ENCODE measurements at places on chromosomes 12 and 14.
A peak's percentile ranks its signal among the peaks of the same experiment; 100 is the strongest.

- DNase-seq = no peak
Observed at GRCh38 chr12:46547421-46548354, 175.1 kb upstream of the SLC38A2 start.

- no peak for DNase-seq
Observed at GRCh38 chr12:18690653-18691052, 47.2 kb downstream of the PLCZ1 start.

GRCh38 chr12:116996621-116997020, 85.9 kb downstream of the FBXW8 start:
- no peak for DNase-seq

- no peak for DNase-seq
Observed at GRCh38 chr12:45310627-45310968, 94.7 kb downstream of the ANO6 start.

DNA sequence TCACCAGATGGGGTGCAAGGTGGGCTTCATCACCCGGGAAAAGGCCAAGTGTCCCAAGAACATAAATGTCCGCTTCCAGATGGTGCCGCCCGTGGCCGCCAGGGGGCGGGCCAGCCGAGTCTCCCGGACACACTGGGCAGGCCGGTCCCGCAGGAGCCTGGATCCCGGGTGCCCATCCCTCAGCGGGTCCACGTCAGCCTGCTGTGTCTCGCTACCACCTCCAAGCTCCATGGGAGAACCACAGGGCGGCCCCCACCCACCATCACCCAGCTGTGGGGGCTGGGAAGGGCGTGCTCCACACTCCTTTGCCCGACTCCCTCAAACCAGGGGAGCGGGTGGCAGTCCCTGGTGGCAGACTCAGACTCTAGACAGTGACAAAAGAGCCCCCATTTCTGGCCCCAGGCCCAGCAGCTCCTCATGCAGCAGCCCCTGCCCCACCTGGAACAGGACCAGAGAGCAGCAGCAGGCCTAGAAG, 22.0 kb upstream of the NUDT14 start:
- peak; percentile 97 for DNase-seq

DNA sequence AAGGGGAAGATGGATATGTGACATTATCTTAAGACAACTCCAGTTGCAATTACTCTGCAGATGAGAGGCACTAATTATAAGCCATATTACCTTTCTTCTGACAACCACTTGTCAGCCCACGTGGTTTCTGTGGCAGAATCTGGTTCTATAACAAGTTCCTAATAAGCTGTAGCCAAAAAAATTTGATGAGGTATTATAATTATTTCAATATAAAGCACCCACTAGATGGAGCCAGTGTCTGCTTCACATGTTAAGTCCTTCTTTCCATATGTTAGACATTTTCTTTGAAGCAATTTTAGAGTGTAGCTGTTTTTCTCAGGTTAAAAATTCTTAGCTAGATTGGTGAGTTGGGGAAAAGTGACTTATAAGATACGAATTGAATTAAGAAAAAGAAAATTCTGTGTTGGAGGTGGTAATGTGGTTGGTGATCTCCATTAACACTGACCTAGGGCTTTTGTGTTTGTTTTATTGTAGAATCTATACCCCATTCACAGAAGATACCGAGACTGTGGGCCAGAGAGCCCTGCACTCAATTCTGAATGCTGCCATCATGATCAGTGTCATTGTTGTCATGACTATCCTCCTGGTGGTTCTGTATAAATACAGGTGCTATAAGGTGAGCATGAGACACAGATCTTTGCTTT, 36.9 kb downstream of the PSEN1 start:
- no peak for DNase-seq

GRCh38 chr12:95611676-95612309, 60.5 kb upstream of the USP44 start:
- peak; percentile 30 for DNase-seq

- peak; percentile 22 for DNase-seq
Observed at GRCh38 chr12:53052419-53053217, 2.8 kb downstream of the TNS2 start.

GRCh38 chr12:47350062-47350408, 270.3 kb upstream of the AMIGO2 start:
- DNase-seq = no peak

DNA sequence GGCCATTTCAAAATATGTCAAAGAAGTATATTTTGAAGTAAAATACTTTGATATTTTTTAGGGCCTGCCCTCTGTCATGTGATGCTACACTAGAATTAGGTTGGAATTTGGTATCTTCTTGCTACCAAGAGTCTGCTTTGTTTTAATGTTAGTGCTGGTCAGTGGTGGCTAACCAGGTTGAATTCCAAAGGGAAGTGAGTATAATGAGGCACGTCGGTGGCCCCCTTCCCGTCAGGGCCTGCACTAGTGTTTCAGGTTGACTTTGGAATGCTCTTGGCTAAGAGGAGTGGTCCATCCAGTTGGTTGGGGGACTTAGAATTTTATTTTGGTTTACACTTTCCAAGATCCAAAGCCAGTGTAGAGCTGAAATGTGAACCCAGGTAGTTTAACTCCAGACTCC, 185.4 kb downstream of the NOVA1 start:
- DNase-seq = no peak

DNA sequence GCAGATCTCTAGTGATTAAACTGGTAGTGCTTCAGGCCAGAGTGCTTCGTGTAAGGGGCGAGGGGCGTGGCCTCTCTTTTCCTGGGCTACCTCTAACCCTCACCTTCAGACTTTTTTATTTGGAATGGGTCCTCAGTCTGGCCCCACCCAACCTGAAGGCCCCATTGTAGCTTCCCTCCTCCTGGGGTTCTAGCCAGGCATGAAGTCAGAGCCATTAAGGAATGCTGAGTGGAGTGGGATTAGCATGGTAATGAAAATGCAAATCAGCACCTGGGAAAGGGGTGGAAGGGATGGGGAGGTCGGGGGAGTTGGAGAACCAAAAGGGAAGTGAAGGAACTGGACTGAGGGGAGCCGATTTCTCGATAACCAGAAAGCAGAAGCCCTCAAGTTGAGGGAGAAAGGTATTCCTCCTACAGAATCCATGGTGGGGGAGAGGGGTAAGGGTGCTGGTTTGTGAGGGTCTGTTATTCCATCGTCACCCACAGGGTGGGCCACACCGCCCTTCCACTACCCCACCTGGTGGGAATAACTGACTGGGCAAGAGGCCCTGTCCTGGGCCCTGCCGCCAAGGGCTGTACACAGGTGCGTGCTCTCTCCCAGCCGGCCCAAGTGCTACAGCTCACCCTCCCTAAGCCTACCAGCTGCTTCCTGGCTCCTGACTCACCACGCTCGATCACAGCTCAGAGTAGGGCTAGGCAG, 14.1 kb downstream of the ZFHX2 start:
- peak; percentile 90 for DNase-seq

GRCh38 chr14:97328743-97329142, 531.6 kb downstream of the VRK1 start:
- no peak for DNase-seq

DNA sequence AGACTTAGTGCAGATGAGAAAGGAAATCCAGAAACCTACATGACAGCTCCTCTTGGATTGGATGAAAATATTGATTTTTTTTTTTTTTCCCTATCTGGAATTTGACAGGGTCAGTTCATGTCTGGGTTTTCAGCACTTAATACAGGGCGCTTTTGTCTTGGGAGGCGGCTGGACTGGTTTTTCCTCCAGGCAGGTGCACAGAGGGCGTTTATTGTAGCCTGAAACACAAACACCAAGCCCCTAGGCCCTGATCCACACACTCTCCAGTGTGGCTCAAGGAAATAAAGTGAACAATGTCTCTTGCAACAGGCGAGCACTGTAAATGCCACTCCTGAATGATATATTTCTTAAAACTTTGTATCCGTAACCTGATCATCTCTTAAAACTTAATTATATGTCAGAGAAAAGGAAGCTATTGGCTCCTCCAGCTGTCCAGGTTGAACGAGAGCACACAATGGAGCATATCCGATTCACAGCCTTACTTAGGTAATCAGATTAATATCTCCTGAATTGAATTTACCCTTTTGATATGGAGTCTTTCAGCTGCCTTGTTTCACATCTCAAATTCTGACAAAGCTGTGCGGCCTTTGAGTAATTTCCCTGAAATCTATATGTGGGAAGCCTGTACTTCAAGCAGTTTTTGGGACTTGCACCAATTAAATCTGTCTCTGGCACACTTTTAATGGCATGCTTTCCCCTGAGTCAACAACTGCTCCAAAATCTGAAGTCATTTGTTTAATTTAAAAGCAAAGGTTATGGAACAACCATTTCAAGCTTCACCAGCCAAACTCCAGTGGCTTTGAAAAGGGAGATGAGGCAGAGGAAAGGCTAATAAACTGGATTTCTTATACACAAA, 485.7 kb downstream of the ZFP36L1 start:
- no peak for DNase-seq

DNA sequence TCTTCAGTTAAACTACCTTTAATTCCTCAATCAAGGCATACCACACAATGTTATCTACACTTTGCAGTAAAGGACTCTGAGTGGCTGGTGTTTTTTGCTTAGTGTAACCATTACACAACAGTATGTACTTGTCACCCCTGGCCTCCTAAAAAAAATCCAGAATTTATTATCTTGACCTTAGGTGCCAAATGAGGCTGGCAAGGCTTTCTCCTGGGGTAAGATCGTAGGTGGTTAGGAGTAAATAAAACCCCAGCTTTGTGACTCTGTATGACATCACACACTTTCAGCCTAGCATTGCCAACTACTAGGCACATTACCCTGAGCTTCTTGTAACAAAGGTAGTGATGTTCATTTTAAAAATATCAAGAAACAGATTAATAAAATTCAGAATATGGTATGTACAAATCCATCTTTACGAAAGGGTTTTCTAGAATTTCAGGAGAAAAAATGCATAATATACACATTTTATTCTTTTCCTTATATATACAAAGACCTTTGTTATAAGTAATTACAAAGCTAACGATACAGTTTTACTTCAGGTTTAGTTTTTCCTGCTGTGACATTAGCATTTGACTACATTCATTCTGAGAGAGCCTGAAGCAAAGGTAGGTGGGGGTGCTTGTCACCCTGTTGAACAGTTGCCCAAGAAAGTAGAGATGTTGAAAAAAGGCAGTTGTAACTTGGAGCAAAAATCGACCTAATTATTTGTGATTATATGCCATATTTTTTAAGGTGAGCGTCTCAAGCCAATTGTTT, 13.5 kb downstream of the TCL1A start:
- DNase-seq = peak; percentile 67

DNA sequence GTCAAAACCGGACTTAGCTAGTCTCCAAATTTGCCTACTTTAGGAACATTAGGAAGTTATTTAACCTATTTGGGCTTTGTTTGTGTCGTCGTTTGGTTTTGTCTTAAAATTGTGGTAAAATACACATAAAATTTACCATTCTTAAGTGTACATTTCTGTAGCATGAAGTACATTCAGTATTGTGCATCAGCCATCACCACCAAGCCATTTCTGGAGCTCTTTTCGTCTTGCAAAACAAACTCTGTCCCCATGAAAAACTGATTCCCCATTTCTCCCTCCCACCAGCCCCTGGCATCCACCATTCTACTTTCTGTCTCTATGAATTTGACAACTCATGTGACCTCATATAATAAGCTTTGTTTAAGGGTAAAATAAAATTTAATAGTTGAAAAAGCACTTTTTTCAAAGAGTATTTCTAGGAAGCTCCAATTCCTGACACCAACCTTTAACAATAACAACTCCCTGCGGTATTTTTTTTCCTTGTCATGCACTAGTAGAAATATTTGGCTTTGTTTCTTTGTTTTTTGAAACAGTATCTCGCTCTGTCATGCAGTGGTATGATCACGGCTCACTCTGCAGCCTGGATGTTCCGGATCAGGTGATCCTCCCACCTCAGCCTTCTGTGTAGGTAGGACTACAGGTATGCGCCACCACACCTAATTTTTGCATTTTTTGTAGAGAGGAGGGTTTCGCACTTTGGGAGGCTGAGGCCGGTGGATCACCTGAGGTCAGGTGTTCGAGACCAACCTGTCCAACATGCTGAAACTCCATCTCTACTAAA, 3.6 kb upstream of the UBC start:
- no peak for DNase-seq

- no peak for DNase-seq
Observed at GRCh38 chr12:91110311-91110924, 876 bp downstream of the LUM start.
